ENCODE measurements at places on chromosomes 5 and 9. TPM values are rescaled to one million over a fixed set of nuclear protein-coding genes. Genes with fewer than 3 reads are reported as not detected.

Gene SPARC
- polyA plus RNA-seq = 0.37 TPM

Gene LURAP1L
- polyA plus RNA-seq = not detected

Gene PCDHB13
- not detected for polyA plus RNA-seq

Gene SCGB3A2
- not detected for polyA plus RNA-seq

Gene CEP72
- 2.5 TPM for polyA plus RNA-seq

Gene PCDHGA6
- not detected for polyA plus RNA-seq

Gene DNAH5
- polyA plus RNA-seq = not detected

Gene TCERG1
- polyA plus RNA-seq = 20.3 TPM

Gene IFNA2
- not detected for polyA plus RNA-seq

Gene PCDHB14
- not detected for polyA plus RNA-seq

Gene KCNIP1
- not detected for polyA plus RNA-seq
